Naive thymus-derived CD4-positive, alpha-beta T cell (primary cell): ENCODE measurements at places on chromosomes 12 and 14. TPM values are rescaled to one million over a fixed set of nuclear protein-coding genes. Genes with fewer than 3 reads are reported as not detected.

- no peak overlapping the region for H3K27ac ChIP-seq
- no peak for DNase-seq
- H3K27me3 ChIP-seq = no peaks in the 10 kb centered on the region
- no peak overlapping the region for H3K4me3 ChIP-seq
- no peaks in the 10 kb centered on the region for H3K4me1 ChIP-seq
These were observed 219.8 kb downstream of the CRADD start for GRCh38 chr12:93896952-93897351.

DNA sequence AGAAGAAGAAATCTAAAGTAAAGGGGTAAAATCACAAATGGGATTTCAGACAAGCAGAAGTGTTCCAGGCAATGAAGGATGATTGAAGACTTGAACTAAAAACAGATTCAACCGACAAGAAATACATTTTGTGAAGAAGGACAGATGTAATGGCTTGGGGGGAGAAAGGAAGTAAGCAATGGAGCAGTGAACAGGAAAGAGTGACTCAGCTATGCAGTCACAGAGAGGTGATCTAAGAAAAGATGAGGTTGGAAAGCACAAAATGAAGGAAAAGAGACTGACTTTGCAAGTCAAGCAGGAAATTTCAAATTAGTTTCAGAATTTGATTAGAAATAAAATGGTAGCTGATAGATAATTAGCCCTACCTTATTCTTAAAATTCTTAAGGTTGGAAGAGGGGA is 66.5 kb downstream of the PUS7L start:
- no peaks in the 10 kb centered on the region for H3K36me3 ChIP-seq
- no peak overlapping the region for H3K4me3 ChIP-seq
- DNase-seq = no peak
- H3K27ac ChIP-seq = no peak overlapping the region
- H3K4me1 ChIP-seq = no peaks in the 10 kb centered on the region
- no peaks in the 10 kb centered on the region for H3K27me3 ChIP-seq

GRCh38 chr14:91177073-91178034 is 63.5 kb downstream of the DGLUCY start:
- H3K4me1 ChIP-seq = peaks cover 8% of the 10 kb centered on the region
- peak overlapping the region; percentile 44 for H3K27ac ChIP-seq
- H3K36me3 ChIP-seq = peaks cover 5% of the 10 kb centered on the region
- peak; percentile 61 for DNase-seq
- no peak overlapping the region for H3K4me3 ChIP-seq

Gene NUAK1
- total RNA-seq = 0.02 and 0.28 TPM in 2 replicates

Gene ASPG
- not detected for total RNA-seq
